ENCODE measurements at places on chromosomes 7 and 10. TPM values are rescaled to one million over a fixed set of nuclear protein-coding genes. Genes with fewer than 3 reads are reported as not detected.

Gene HOXA2
- not detected for total RNA-seq

Gene NYAP1
- 7.2 TPM for total RNA-seq

DNA sequence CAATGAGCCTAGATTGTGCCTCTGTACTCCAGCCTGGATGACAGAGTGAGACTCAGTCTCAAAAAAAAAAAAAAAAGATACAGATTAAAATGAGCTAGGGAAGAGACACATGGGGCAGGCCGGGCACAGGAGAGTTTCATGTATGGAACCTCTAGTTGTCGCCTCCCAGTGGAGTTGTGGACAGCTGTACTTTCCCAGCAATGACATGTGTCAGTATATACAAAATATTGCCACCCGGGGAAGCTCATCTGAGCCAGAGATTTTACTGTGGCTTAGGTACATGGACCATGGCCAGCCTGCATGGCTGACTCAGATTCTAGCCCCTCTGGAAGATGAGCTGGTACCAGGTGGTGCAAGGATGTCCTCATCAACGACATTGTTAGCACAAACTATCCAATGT is 87.4 kb downstream of the COL26A1 start:
- no peak overlapping the region for H3K27ac ChIP-seq
- H3K36me3 ChIP-seq, result no peaks in the 10 kb centered on the region
- no peaks in the 10 kb centered on the region for H3K27me3 ChIP-seq
- H3K4me1 ChIP-seq, result no peaks in the 10 kb centered on the region

GRCh38 chr10:28942012-28942411 is 264.7 kb downstream of the BAMBI start:
- no peak for DNase-seq
- H3K36me3 ChIP-seq, result no peaks in the 10 kb centered on the region
- H3K27me3 ChIP-seq, result no peaks in the 10 kb centered on the region
- H3K4me1 ChIP-seq, result no peaks in the 10 kb centered on the region

GRCh38 chr10:129719889-129720590 is 244.0 kb downstream of the EBF3 start:
- H3K4me1 ChIP-seq, result no peaks in the 10 kb centered on the region
- no peak for DNase-seq
- no peak overlapping the region for H3K4me3 ChIP-seq
- no peaks in the 10 kb centered on the region for H3K36me3 ChIP-seq
- no peaks in the 10 kb centered on the region for H3K27me3 ChIP-seq
